NCI-H2171 treated with DMSO at 0.1 percent for 48 hours (cell line): ENCODE measurements at places on chromosomes 7 and 10.

DNA sequence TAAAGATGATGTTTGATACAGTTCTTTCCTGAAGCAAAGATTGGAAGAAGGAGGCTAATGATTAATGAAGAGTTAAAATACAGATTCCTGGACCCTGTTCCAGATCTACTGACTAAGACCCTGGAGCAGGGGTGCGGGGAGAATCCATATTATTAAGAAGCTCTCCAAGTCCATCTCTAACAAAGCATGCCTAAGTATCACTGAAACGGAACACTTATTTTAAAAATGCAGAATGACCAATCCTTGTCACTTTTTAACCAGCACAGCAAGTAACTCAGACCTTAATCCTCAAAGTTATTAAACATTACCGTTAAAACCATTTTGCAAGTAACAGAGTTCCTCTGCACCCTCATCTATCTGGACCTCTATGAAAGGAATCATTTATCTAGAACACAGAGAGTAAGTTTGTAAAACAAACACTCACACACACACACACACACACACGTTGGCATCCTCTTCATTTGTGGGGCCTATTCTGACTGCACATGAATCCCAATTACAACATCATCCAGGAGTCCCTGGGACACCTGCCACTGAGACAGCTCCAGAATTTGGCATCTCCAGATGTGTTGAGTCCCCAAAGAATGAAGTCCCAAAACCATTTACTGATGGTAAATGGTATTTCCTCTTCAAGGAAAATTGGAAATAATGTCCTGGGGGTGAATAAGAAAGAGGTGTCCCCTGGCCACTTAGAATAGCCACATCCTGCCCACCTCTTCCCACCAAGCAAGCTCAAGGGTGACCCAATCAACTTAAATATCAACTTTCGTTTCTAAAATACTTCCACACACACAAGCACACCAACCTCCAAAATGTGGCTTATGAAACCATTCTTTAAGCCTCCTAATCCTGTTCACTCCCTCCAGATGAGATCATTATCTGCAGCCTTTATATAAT, 117.5 kb downstream of the PARD3 start:
- DNase-seq: no peak

DNA sequence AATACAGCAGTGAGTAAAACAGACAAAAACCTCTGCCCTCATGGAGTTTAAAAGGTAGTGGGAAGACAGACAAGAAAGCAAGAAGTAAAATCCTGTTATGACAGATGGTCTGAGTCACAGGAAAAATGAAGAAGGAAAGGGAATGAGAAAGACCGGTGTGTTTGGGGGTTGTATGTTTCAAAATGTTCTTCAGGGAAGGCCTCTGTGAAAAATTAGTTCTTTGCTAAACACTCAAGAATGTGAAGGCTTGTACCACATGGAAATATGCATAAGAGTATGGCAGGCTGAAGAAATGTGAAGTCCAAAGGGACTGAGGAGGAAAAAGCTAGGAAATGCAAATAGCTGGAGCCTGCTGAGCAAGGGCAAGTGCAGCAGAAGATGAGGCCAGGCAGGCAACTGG, 315.9 kb upstream of the SEMA3A start:
- DNase-seq: no peak

DNA sequence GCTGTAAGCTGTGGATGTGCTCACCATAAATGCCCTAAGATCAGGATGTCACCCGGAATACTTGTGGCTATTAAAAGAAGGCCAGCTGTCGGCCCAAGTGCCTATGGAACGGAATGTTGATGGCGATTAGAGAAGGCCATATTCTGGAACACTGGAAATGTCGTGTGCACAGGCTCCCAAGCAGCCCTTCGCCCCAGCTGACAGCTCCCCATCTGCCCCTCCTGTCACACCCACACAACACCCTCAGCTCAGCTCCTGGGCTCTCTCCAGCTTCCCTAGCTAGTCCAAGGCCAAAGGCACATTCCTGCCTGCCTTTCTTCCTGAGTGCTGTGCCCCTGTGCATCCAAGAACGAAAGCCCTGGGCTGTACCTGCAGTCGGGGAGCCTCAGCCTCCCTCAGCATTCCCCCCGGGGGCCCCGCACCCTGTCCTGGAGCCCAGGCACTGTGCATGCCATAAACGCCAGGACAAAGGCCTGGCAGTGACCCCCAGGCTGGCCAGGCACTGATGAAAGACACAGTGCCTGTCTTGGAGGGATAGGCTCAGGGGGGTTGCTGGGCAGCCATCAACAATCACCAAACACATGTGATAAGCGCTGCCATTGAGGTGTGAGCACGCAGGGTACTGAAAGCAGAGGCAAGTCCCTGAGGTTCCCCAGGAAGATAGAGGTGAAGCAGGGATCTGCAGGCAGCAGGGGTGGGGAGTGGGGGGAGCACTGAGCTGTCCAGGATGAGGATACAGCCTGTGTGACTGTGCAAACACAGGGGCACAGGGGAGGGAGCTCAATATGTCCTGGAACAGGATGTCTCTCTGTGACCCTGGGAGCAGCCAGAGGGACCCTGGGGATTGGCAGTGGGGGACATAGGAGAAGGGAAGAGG, 3.7 kb upstream of the LDB3 start:
- DNase-seq: peak; percentile 16

- DNase-seq: no peak
These were observed 87.8 kb downstream of the CHRM2 start for GRCh38 chr7:136956232-136956631.

- no peak for DNase-seq
These were observed 53.2 kb upstream of the MACC1 start for GRCh38 chr7:20270371-20270770.

DNA sequence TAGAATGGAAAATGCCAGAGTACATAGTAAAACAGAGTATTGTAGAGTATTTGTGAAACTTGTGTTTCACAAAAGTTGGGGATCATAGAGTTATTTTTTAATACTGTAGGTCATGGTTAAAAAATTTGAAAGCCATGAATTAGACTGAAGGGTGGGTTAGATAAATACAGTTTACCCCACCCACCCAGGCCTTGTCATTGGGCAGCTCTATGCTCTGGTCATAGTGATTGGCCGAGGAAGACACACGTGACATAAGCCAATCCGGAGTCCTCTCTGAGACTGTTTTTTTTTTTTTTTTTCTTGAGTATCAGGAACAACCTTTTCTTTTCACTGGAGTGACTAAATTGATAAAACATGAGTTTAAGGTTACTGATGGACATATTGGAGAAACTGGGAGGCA, 33.3 kb upstream of the ORC5 start:
- DNase-seq: peak; percentile 34

DNA sequence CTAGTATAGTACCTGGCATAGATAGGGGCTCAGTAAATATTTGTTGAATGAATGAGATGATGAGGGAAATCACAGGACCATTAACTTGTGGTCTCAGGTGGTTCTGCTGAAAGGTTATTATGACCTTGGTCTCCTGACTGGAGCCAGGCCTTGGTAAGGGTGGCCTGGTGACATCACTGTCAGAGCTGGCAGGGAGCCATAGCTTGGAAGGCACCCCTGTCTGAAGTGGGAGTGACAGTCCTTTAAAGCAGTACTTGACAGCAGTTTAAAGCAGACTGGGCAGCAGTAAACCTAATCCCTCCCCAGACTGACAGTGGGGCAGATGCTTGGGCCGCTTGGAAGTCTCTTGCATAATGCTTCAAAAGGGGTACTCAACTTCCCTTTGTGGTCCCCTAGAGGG, 13.4 kb downstream of the DPCD start:
- no peak for DNase-seq

- no peak for DNase-seq
These were observed 107.7 kb upstream of the KCND2 start for GRCh38 chr7:120165227-120165626.

GRCh38 chr10:963655-964054, 24.6 kb upstream of the GTPBP4 start:
- DNase-seq: no peak

- DNase-seq: no peak
These were observed 287.5 kb upstream of the NFE2L3 start for GRCh38 chr7:25864511-25864910.

GRCh38 chr7:92612501-92612900, 22.3 kb upstream of the FAM133B start:
- no peak for DNase-seq

GRCh38 chr7:4119848-4120247, 562.2 kb upstream of the FOXK1 start:
- no peak for DNase-seq

DNA sequence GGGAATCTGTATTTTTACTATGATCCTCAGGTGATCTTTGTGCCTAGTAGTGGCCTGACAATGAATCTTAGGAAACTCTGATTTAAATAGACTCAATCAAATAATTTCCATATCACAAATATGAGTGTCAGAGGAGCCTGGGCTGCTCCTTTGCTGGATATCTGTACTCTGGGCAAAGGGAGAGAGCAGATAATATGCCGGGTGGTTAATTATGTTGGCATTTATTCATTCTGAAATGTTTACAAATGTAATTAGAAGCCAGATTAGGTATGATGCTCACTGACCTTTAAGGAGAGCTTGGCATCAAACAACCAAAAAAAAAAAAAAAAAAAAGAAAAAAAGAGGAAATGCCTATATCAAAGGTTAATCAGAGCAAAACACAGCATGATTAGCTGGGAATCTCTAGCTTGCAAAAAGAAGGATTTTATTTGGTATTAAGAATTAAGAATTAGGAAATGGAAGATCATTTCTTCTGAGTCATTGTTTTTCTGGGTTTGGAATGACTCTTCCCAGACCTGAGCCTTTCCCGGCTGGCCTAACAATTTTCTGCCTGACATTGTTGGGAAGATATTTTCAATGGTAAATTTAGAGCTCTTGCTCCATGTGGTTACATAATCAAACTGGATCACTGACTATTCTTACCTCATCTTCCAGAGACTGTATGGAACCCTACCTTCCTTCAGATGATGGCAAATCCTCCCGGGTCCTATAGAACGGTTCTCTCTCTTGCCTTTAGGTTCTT, 365.3 kb downstream of the REEP3 start:
- no peak for DNase-seq

DNA sequence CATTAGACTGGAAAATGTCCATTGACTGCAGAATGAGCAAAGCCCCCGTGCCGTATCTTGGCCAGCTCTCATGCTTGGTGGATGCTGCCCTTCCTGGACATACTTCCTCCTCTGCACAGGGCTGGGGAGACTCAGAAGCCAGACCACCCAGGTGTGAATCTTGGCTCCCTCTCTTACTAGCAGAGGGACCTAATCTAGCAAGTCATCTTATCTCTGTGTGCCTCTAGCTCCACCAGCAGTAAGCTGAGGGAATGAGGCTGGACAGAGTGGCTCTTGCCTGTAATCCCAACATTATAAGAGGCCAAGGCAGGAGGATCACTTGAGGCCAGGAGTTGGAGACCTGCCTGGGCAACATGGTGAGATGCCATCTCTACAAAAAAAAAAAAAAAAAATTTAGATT, 173.8 kb upstream of the GHITM start:
- no peak for DNase-seq

DNA sequence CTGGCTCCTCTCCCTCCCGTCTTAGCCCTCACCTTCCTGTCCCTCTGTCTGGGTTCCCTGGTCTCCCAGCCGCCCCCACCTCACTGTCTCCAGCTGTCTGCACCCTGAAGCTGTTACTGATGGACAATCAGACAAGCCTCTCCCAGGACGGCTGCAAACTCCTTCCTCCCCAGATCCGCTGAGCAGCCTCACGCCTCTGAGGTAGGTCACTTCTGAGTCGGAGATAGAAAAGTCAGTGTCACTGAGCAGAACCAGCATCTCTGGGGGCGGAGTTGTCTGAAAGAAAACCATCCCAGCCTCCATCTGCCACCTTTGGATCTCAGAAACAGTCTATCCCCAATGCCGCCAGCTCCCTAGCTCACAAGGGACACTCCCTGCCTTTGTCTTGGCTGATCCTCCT, 27.4 kb downstream of the FAM241B start:
- DNase-seq: no peak

DNA sequence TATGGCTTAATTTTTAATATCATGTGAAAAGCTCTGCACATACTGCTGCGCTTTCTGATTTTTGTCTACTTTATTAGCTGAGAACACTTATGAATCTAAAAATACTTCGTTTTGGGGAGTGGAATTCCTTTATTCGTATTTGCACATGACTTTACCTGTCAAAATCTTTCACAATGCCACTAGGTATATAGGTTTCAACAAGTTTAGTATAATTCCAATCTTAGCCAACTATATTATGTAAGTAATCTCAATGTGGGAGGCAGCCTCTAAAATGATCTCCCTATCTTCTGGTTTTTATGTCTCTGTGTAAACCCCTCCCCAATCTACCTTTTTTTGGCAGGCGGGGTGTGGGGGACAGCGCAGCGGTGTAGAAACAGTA, 55.3 kb downstream of the PARD3 start:
- DNase-seq: no peak

DNA sequence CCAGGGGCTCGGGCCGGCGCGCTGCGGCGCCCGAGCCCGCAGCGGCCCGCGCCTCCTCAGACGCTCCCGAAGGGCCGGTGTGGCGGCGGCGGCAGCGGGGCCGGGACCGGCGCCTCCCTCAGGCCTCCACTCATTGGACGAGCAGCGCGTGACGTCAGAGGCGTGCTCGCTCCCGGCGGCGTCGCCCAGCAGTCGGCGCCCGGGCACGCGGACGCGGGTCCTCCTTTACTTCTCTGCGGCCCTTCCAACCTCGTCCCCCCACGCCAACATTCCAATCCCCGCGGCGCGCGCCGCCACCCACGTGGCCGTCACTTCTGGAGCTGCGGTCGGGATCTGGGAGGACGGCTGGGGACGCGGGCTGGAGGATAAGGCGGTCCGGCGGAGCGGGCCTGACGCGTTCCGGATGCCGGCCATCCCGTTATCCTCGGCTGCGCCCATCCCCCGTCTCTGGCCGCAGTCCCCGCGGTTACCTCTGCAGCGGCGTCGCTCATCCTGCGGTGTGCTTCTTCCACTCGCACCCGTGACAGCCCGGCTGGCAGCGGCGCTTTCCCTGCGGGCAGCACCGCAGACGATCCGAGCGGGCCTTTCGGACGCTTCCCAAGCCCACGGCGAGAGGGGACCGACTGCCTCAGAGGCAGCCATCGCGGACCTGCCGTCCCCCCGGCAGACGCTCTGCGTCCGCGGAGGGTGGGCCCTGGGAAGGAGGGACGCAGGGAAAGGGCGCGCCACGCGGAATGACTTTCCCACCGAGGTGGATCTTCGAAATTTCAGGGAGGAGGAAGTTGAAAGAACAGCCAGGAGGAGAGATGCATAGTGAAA, at the start of gene PDZD8:
TSS of gene PDZD8 (minus strand) at position 81 of the 819 bp plus-strand sequence. CDS start 213 bp downstream, outside the sequence.
- peak; percentile 71 for DNase-seq
